ENCODE measurements at places on chromosomes 2 and 18. TPM values are rescaled to one million over a fixed set of nuclear protein-coding genes. Genes with fewer than 3 reads are reported as not detected.

The EDAR gene
- not detected for polyA plus RNA-seq

The GPR39 gene
- polyA plus RNA-seq, result not detected

The CD226 gene
- polyA plus RNA-seq, result 59.9 TPM

The IL1RL1 gene
- polyA plus RNA-seq, result 0.48 TPM

The NAT8 gene
- polyA plus RNA-seq, result not detected

The IL18RAP gene
- 60.8 TPM for polyA plus RNA-seq

The PKDCC gene
- not detected for polyA plus RNA-seq

The SLC11A1 gene
- 0.66 TPM for polyA plus RNA-seq

The TXNDC2 gene
- polyA plus RNA-seq, result not detected

The MTCL1 gene
- not detected for polyA plus RNA-seq

The ALLC gene
- polyA plus RNA-seq, result not detected

The CFAP210 gene
- not detected for polyA plus RNA-seq

The LGALSL gene
- polyA plus RNA-seq, result 0.39 TPM

- peaks cover 2% of the 10 kb centered on the region for H3K27me3 ChIP-seq
- no peaks in the 10 kb centered on the region for H3K4me1 ChIP-seq
- H3K4me3 ChIP-seq, result no peak overlapping the region
- no peak overlapping the region for H3K27ac ChIP-seq
Observed at GRCh38 chr2:159035790-159036411, 67.5 kb downstream of the TANC1 start.

- H3K27ac ChIP-seq, result no peak overlapping the region
- H3K4me3 ChIP-seq, result no peak overlapping the region
- peaks cover 3% of the 10 kb centered on the region for H3K27me3 ChIP-seq
- H3K36me3 ChIP-seq, result no peaks in the 10 kb centered on the region
Observed at GRCh38 chr2:21098294-21098693, 25.5 kb upstream of the TDRD15 start.

GRCh38 chr2:38230756-38231155, 146.3 kb downstream of the ATL2 start:
- no peaks in the 10 kb centered on the region for H3K36me3 ChIP-seq

GRCh38 chr2:13003500-13003899, 286.8 kb downstream of the TRIB2 start:
- H3K27ac ChIP-seq, result no peak overlapping the region
- no peak for DNase-seq
- H3K4me1 ChIP-seq, result peaks cover 5% of the 10 kb centered on the region
- no peak overlapping the region for H3K4me3 ChIP-seq
- H3K27me3 ChIP-seq, result peaks cover 2% of the 10 kb centered on the region

DNA sequence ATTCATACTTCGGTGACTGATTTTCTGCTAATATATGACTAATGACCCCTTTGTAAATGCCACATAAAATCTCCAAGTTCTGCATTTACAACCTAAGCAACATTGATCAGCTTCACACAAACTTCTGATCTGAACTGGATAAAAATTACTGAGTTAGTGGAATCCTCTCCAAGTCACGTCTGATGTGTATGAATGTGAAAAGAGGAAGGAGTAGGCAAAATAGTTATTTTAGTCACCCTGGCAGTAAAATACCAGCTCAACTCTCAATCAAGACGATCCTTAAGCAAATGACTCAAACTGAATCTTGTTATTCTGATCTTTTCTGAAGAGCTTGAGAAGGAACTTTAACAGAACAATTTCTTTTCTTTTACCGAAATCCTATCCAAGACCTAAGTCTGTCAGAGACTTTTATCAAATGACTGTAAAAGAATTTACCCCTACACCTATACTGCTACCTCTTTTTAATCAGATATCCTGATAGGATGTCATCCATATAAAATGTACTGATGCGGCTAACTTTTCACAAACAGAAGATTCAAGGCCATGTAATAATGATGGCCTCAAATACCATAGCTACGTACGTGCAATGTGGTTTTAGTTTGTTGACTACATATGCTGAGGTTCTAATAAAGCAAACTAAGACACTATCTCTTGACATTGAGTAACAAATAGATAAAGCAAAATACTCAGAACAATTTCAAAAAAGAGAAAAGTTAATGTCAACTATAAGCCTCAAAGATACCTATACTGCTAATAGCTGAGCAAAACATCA, 23.7 kb downstream of the CUL3 start:
- H3K36me3 ChIP-seq, result no peaks in the 10 kb centered on the region
- no peak for DNase-seq
- H3K4me3 ChIP-seq, result no peak overlapping the region
- H3K4me1 ChIP-seq, result peaks cover 15% of the 10 kb centered on the region

DNA sequence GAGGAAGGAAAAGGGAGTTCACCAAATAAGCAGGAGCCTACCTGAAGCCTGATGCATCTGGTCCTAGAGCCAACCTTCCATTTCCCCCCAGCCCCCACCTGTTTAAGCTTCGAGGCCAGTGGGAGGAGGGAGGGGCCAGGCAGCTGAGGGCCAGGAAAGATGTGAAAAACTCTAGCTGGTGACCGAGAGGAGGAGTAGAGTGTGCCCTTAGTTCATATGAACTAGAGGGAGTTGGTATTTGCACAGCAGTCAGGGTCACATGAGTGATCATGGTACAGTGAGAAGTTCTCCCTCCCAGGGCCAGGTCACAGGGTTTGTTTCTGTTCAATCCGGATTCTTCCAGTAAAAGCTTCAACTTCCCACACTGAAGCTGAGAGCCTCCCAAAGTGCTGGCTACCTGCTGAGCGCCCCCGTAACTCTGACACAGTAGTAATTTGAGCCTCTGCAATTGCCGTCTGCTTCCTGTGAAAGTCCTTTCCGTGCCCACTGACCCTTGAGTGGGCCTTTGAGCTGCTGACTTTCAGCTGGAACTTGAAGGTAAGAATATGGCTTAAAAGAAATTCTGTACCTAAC, at the start of gene SULT1C2:
Gene SULT1C2 (plus strand): TSS at position 362 of the 573 bp plus-strand sequence. CDS start 4,773 bp downstream, outside the sequence.
- no peak within 1 kb of the TSS for H3K4me3 ChIP-seq
- DNase-seq, result no peak
- no peak within 1 kb of the TSS for H3K27ac ChIP-seq
- no peaks in the 10 kb centered on the region for H3K36me3 ChIP-seq

- peaks cover 39% of the 10 kb centered on the region for H3K4me1 ChIP-seq
- H3K27ac ChIP-seq, result peak overlapping the region; percentile 92
- peak overlapping the region; percentile 99 for H3K4me3 ChIP-seq
- DNase-seq, result no peak
Observed at GRCh38 chr18:35974181-35974580, 1.7 kb downstream of the RMP24 start.

GRCh38 chr2:68943581-68944568, 8.8 kb downstream of the GKN2 start:
- peaks cover 4% of the 10 kb centered on the region for H3K27me3 ChIP-seq
- no peaks in the 10 kb centered on the region for H3K36me3 ChIP-seq

GRCh38 chr2:171521361-171522051, 768 bp upstream of the CYBRD1 start:
- H3K27me3 ChIP-seq, result peaks cover 20% of the 10 kb centered on the region
- no peak for DNase-seq
- H3K36me3 ChIP-seq, result no peaks in the 10 kb centered on the region
- H3K4me1 ChIP-seq, result peaks cover 22% of the 10 kb centered on the region
- peak overlapping the region; percentile 62 for H3K27ac ChIP-seq

DNA sequence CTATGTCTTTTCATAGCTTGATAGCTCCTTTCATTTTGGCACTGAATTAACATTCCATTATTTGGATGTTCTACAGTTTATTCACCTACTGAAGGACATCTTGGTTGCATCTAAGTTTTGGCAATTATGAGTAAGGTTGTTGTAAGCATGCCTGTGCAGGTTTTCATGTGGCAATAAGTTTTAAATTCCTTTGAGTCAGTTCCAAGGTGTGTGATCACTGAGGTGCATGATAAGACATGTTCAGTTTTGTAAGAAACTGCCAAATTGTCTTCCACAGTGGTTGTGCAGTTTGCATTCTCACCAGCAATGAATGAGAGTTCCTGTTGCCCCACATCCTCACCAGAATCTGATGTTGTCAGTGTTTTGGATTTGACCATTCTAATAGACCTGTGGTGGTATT, 24.2 kb downstream of the XDH start:
- DNase-seq, result no peak
- no peaks in the 10 kb centered on the region for H3K36me3 ChIP-seq

- H3K4me3 ChIP-seq, result no peak overlapping the region
- peaks cover 3% of the 10 kb centered on the region for H3K4me1 ChIP-seq
- H3K27ac ChIP-seq, result no peak overlapping the region
- DNase-seq, result no peak
Observed at GRCh38 chr2:3432693-3433338, 53.3 kb downstream of the TRAPPC12 start.

- no peak overlapping the region for H3K4me3 ChIP-seq
- DNase-seq, result no peak
- no peak overlapping the region for H3K27ac ChIP-seq
- H3K4me1 ChIP-seq, result peaks cover 21% of the 10 kb centered on the region
Observed at GRCh38 chr2:20578895-20579825, 71.7 kb downstream of the HS1BP3 start.

DNA sequence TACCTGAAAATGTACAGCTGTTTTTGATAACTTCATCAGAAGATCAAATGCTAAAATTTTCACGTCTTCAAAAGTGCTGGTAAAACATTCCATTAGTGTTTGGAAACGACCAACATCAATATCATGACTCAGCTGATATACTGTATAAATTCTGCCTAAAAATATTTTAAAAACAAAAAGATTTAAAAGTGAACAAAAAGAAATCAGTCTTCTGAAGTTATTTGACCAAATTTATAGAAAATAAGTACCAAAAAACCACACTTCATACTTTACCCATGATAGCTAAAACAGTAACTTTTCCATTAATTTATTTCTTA, 35.6 kb downstream of the THADA start:
- H3K27ac ChIP-seq, result no peak overlapping the region
- H3K4me3 ChIP-seq, result no peak overlapping the region
- H3K4me1 ChIP-seq, result no peaks in the 10 kb centered on the region
- no peaks in the 10 kb centered on the region for H3K27me3 ChIP-seq

- no peak for DNase-seq
- H3K36me3 ChIP-seq, result no peaks in the 10 kb centered on the region
- no peak overlapping the region for H3K4me3 ChIP-seq
- H3K27ac ChIP-seq, result no peak overlapping the region
- no peaks in the 10 kb centered on the region for H3K4me1 ChIP-seq
Observed at GRCh38 chr2:103739186-103739585, 977.4 kb downstream of the TMEM182 start.

GRCh38 chr2:119113489-119113770, 45.1 kb downstream of the C1QL2 start:
- peaks cover 9% of the 10 kb centered on the region for H3K27me3 ChIP-seq
- H3K4me1 ChIP-seq, result no peaks in the 10 kb centered on the region
- no peak for DNase-seq
- no peak overlapping the region for H3K4me3 ChIP-seq
- H3K36me3 ChIP-seq, result no peaks in the 10 kb centered on the region

- H3K27me3 ChIP-seq, result peaks cover 3% of the 10 kb centered on the region
- DNase-seq, result no peak
Observed at GRCh38 chr2:234091883-234092282, 41.4 kb downstream of the SPP2 start.

GRCh38 chr2:73856214-73856613, 27.5 kb downstream of the STAMBP start:
- no peaks in the 10 kb centered on the region for H3K27me3 ChIP-seq
- peaks cover 63% of the 10 kb centered on the region for H3K36me3 ChIP-seq
- H3K4me1 ChIP-seq, result no peaks in the 10 kb centered on the region
- no peak overlapping the region for H3K27ac ChIP-seq

DNA sequence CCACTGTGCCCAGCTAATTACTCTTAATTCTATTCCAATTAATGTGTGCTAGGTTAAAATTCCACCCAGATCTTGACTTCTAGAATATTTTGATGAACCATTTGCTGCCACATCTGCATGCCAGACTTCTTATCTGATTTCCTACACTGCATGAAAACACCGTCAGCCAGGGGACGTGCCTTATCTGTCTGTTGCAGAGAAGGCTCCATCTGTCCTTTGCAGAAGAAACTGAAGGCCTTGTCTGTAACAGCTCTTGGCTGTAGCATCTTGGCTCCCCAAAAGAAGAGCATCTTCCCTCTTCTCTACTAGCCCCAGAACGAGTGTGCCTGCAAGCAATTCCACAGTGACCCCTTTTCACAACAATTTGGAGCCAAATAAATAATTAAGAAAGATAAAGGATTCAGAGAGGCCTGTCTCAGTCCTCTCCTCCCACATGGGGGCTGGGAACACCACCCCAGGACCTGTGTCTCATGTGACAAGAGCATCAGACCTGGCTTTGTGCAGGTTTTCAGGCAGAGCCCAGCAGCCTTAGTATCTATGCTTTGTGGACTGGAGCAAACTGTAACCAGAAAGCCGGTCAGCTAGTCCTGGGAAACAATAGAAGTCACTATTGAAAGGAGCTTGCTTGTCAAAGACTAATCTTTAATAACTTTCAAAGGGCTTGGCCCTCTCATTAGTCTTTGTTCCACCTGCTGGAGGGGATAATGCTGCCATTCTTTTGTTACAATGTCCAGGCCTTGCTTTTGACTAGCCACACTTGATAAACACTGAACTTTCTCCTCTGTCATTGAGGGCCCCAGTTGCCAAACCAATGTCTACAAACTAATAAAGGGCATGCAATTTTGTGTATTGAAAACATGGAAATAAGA, 84.0 kb upstream of the NEUROD1 start:
- no peak overlapping the region for H3K4me3 ChIP-seq
- no peaks in the 10 kb centered on the region for H3K36me3 ChIP-seq
- H3K4me1 ChIP-seq, result no peaks in the 10 kb centered on the region

GRCh38 chr2:171883275-171883893, 10.7 kb downstream of the SLC25A12 start:
- no peak for DNase-seq
- H3K36me3 ChIP-seq, result no peaks in the 10 kb centered on the region
- no peak overlapping the region for H3K27ac ChIP-seq
- H3K27me3 ChIP-seq, result no peaks in the 10 kb centered on the region

DNA sequence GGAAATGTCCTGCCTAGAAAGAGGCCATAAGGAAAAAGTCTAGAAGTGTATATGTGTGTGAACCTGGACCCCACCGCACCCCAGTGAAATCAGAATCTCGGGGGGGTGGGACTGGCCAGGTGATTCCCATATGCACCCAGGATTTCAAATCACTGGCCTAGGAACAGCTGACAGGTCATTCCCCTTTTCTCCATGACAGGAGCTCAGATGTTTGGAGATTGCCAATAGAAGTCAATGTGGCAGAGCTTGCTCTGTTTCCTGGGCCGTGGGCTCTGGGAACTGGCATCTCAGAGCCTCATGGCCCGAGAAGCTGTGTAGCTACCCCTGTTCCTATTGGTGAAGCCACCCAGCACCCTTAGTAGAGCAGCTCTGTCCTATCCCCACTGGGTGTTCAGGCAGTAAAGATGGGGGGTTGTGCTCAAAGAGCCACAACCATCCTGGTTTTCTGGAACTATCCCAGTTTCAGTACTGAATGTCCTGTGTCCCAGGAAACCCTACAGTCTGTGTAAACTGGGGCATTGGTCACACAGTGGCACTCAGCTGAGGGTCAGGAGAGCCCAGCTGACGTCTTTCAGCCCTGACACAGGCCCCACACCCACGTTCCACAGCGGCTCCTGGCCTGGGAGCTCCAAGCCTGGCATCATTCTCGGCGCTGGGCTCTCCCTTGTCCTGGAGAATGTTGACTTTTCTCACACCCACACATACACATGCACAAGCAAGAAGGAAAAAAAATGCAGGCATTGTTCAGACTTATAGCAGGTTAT, 18.9 kb downstream of the GNLY start:
- H3K36me3 ChIP-seq, result no peaks in the 10 kb centered on the region
- no peak overlapping the region for H3K4me3 ChIP-seq
- H3K27ac ChIP-seq, result no peak overlapping the region
- H3K4me1 ChIP-seq, result peaks cover 10% of the 10 kb centered on the region
- no peaks in the 10 kb centered on the region for H3K27me3 ChIP-seq
- no peak for DNase-seq

- no peaks in the 10 kb centered on the region for H3K36me3 ChIP-seq
- H3K4me1 ChIP-seq, result no peaks in the 10 kb centered on the region
- H3K27ac ChIP-seq, result no peak overlapping the region
- DNase-seq, result no peak
- H3K4me3 ChIP-seq, result no peak overlapping the region
Observed at GRCh38 chr2:199509403-199509802, 51.7 kb upstream of the SATB2 start.

Measured in immature natural killer cell (primary cell).